T-cell (primary cell): ENCODE measurements at places on chromosomes 2 and 18. TPM values are rescaled to one million over a fixed set of nuclear protein-coding genes. Genes with fewer than 3 reads are reported as not detected.

GRCh38 chr2:169330555-169331198 lies 31.7 kb downstream of the LRP2 start:
- no peak for DNase-seq

CTAGE1 gene
- total RNA-seq: not detected

TRPM8 gene
- total RNA-seq: not detected

OSR1 gene
- not detected for total RNA-seq

- DNase-seq: no peak
These were observed 15.9 kb downstream of the GTF3C3 start for GRCh38 chr2:196783431-196784094.

DNA sequence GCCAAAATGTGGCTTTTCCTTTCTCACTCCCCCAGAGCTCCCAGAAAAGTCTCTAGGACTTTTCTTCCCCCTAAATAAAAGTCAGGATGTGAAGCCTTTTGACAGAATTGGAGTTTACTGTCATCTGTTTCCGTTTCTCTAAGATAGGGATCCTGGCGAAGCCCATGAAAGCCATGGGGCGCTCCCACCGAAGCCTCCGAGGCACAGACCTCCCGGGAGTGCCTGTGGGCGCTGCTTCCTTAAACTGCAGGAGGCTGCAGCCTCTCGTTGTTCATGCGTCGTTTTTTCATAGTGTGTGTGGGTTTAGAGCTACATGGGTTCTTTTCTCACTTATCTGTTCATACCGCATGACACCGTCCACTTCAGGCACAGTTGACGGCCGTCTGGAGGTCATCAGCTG lies 56.8 kb downstream of the ASAP2 start:
- DNase-seq: no peak

DNA sequence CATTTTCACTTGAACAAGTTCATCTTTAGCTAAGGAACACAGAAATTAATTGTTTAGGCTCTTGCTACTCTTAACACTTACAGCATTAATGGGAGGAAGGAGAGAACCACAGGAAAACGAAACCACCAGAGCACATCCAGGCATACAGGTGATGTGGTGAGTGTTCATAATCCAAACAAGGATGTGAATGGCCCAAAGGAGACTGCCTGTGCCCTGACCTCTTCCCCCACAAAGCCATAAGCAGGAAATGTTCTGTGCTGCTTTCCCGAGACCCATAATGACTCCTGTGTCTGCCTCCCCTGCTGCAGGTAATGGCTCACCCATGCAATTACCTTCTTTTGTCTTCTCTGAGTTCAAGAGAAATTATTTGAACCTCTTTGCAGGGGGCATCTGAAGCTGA lies 295.9 kb upstream of the LINC00305 start:
- no peak for DNase-seq

MAP3K2 gene
- 89.1 TPM for total RNA-seq

DNA sequence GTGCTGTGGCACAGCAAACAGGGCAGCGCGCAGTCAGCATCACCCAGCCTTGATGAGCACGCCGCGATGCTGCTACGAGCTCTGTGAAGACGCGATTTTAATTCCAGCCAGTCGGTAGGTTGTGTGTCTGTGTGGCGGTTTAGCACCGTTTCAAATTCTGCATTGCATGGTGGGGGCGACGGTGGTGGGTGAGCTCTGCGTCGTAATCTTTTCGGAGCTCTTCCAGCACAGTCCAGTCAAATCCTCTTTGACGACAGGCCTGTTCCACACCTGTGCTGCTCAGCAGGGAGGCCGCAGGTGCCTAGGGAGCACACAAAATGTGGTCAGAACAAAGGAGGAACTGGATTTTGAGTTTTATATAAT lies 8.6 kb downstream of the ALLC start:
- no peak for DNase-seq

- no peak for DNase-seq
These were observed 155.4 kb upstream of the VRK2 start for GRCh38 chr2:57891086-57891712.

EGR4 gene
- 0.09 TPM for total RNA-seq

DNA sequence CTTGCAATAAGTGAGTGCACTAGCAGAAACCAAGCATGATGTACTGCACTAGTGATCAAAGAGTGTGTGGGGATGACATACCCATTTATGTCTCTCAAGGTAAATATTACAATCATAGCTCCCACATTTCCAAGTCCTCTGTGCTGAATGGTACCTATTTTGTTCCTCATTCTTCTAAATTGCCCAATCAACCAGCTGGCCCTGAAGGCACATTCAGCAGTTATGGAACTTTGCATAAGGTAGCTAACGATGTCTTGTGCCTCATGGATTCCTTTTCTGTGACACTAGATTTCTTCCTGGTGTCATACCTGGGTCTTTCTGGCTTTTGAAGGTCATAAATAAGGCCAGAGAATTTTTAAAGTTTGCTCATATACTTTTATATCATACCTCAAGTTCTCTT lies 963.0 kb downstream of the SLC4A3 start:
- no peak for DNase-seq

- no peak for DNase-seq
These were observed 50.8 kb upstream of the ACSL3 start for GRCh38 chr2:222810044-222810443.

GRCh38 chr2:196459539-196459938 lies 180.0 kb upstream of the CCDC150 start:
- DNase-seq: no peak

GRCh38 chr2:235754357-235755207 lies 260.7 kb downstream of the AGAP1 start:
- no peak for DNase-seq

LYPD6 gene
- total RNA-seq: not detected

GRCh38 chr18:78611201-78611800 lies 368.3 kb upstream of the SALL3 start:
- DNase-seq: no peak

GRCh38 chr18:6741232-6741663 lies 11.7 kb downstream of the ARHGAP28 start:
- DNase-seq: no peak

NETO1 gene
- not detected for total RNA-seq

CCDC121 gene
- total RNA-seq: 0.63 TPM

DNA sequence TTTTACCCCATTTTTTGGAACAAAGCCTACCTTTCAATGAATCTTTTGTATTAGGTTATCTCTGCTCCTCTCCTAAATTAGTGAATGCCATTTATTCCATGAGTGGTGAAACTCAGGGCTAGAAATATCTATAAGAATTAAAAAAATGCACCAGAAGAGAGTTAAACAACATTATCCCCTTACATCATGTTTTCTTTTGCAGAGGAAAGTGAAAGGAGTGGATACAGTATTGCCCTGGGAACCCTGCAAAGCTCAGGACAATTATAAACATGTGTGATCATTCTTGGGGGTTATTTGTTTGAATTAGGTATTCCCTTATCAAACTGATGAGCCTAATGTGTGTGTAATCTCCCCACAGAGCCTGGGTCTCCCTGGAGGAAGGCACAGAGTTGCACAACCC lies 559.2 kb downstream of the RNF144A start:
- DNase-seq: no peak

DNA sequence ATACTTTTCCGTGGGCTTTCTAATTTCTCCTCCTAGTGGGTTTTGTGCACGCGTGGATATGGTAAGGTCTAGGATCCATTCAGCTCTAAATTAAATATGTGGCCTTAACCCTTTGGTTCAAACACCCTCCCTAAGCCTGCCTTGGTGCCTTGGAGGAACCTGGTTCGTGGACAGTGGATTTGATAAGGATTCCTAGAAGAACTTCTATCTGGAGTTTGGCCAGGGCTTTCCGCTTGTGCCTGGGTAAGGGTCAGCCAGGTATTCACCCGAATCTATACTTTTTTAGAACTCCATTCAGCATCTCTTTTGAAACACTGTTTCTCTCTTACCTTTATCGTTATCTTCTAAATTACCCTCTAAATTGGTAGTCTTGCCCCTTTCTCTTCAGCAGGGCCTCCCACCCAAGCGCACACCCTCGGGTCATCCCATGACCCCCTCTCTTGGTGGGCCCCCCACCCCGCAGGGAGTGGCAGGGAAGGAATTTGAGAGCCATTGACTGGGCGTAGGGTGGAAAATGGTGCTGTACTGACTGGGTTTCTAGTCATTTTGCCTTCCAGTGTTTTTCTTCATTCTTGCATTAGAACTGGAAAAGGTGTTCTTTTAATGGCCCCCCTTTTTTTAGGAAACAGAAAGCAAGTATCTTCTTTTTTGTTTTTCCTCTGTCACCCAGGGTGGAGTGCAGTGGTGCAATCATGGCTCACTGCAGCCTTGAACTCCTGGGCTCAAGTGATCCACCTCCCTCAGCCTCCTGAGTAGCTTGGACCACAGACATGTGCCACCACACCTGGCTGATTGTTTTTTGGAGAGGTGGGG lies 1.8 kb downstream of the SOCS6 start:
- DNase-seq: no peak

GRCh38 chr2:12493031-12493513 lies 223.7 kb upstream of the TRIB2 start:
- DNase-seq: peak; percentile 38

CCDC141 gene
- 26.3 TPM for total RNA-seq

DNA sequence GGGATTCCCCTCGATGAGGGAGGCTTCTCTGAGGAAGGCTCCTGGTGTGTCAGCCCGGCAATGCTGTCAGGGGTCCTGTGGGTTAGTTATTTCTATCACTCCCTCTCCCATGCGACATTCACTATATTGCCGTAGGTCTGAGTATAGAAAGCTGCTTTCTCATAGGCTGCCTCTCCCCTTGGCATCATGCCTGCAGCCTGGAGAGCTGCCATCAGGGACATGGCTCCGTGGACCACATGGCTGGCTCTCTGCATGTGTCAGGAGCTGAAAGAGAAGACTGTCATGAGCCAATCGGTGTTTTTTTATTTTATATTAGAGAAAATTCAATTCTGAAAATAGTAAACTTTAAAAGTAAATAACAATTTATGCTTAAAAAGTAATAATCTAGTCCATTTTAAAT lies 198.0 kb downstream of the CDH20 start:
- DNase-seq: no peak

TUBB8B gene
- total RNA-seq: not detected

DNA sequence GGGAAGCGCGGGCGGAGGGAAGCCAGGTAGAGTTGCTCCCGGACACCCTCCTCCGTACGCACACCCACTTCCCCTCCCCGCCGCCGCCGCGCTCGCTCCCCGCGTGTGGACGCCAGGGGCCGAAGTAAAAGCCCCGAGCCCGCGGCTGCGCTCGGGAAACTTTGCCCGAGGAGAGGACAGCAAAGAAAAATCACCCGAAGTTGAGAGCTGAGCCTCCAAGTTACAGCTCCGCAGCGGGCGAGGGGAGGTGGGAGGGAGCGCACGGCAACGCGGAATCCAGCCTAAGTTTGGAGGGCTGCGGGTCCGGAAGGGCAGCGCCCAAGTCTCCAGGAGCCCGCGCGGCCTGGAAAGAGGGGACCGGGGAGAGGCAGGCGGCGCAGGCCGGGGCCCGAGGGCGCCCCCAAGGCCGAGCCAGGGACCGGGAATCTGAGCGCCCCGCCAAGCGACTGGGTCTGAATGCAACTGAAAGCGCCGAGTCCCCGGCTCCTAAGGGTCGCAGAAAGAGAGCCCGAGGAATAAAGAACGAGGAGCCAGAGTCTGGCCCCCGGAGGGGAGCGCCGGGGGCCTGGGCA lies 706 bp upstream of the BCL11A start:
- DNase-seq: no peak

- no peak for DNase-seq
These were observed 1.1 kb downstream of the LDLRAD4 start for GRCh38 chr18:13219593-13220159.

DNA sequence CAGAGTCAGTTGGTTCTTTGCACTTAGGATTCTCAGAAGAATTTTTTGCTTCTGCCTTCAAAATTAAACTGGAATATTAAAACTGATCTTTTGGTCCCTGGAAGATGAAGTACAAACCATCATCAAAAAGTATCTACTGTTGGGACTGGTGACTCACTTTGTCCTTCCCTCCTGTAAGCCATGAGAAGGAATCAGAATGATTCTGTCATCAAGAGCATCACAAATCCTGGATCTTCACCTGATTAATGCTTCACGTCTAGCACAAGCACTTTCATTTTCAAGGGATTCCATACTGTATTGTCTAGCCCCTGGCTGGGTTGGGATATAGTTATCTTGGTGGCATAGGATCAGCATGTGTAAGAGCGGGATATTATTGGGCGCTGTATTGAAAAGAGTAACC lies 69.3 kb upstream of the CYP1B1 start:
- no peak for DNase-seq

LGALSL gene
- total RNA-seq: 0.26 TPM

PSMD1 gene
- 47.5 TPM for total RNA-seq

DNA sequence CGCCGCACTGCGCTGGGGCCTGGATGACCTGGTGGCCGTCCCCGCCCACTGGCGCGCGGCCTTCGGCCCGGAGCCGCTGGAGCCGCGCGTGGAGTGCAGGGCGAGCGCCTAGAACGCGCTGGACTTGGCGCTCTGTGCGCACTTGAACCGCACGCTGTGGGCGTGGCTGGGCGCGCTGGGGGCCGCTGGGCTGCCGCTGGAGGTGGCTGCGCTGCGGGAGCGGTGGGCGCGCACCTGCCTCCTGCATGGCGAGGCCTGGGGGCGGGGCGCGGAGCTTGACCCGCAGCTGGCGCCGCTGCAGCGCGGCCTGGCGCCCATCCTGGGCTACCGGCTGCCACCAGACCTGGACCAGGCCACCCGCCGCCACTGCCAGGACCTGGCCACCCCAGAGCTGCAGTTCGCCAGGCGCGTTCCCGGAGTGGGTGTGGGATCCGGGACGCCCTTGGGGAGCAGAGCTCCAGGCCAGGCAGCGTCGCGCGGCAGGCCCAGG lies 9.9 kb downstream of the AQP12B start:
- DNase-seq: no peak

TOGARAM2 gene
- total RNA-seq: 4.3 TPM

DNA sequence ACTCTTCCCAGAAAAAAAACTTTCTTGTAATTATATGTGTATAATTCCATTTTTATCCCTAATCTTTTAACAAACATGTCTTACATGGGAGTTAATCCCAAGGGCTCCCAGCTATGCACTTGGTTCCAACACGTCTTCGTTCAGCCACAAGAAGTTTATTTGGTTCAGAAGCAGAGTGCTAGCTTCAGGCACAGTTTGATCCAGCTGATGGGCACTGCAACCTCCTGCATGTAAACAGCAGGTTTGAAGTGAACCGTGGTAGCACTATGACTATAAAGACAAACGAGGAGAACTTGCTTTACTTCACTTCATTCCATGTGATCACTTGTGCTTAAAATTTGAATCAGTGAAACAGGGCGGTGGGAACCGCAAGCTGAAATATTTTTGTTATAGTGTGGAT lies 7.0 kb upstream of the RNASEH1 start:
- DNase-seq: no peak

GRCh38 chr2:55951533-55951932 lies 28.0 kb upstream of the EFEMP1 start:
- DNase-seq: no peak

DNA sequence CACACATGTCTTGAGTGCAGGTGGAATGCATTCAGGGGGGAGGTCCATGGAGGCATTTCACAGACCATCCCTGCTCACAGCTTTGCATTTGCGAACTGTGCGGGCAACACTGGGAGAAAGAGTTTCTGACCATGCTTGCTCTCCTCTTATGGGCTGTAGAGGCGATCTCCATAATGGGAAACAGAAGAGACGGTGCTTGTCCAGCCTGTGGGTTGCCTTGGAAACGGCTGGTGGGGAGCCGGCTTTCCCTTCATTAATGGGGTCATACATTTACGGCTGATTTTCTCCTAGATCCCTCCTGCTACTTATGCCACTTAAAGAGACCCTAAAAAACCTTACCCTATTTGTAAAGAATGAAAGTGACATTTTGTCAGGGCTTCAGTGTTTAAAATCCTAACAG lies 147.4 kb downstream of the SOX11 start:
- DNase-seq: no peak

KCNS3 gene
- not detected for total RNA-seq
